Bronchial epithelial cell (primary cell): ENCODE measurements at places on chromosomes 4 and X. TPM values are rescaled to one million over a fixed set of nuclear protein-coding genes. Genes with fewer than 3 reads are reported as not detected.

Gene AVPR2
- not detected in 2 replicates for total RNA-seq

Gene IL2RG
- total RNA-seq = 0.26 TPM in 1 of 2 replicates, not detected in the other

Gene REPS2
- total RNA-seq = 0.38 and 0.79 TPM in 2 replicates

Gene CASP6
- 27.7 and 54.0 TPM in 2 replicates for total RNA-seq
